ENCODE measurements at places on chromosomes 4 and X.

DNA sequence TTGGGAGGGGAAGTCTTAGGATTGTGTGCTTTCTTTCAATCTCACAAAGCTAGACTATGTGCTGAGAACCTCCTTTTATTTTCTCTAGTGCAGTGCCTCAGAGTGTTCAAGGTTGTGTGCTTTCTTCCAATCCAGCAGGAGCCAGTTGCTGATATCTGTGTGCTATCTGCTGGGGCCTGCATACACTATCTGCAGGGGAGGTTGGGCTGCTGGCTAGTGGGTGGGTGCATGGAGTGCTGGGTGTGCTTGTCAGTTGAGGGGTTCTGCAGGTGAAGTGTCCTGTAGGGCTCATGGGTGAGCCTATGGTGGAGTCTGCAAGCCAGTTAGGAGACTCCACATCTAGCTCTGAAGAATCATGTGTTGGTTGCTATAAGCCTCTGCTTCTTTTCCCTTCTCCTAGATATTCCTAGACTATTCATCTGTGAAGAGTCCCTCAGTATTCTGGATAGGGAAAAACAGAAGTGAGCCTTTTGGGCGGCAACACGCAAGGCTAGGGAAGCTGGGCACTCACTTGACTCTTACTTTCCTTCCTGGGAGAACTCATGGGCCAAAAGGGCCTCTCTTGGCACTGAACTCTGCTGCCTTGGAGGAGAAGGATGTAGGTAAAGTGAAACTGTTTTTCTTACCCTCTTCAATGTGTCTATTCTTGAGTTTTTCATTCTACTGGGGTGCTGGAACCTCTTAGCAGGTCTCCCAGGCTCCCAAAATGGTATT, 8.0 kb upstream of the CISD2 start:
- DNase-seq, result no peak

DNA sequence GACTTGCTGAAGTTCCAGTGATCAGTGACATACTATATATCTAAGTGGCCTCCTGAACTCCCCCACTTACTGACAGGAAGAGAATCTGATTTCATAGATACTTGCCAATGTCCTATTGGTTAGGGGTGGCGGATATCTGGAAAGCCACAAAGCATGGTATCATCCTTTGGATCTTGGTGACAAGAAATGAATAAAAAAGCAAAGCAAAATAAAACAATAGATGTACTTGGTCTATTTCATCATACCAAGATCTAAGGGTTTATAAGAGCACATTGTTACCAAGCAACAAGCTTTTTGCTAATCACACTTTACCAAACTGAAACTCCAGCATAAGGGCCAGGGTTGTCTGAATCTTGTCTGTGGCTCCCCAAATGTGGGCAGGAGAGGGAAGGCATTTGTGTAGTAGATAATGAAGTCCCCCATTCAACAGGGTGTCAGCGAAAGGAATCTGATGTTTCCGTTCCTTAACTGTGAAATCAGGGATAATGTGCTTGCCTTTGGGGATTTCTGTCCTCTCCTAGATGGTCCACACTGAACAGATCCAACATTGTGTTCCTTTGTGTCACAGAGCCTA, 125.0 kb upstream of the SMIM10 start:
- peak; percentile 17 for DNase-seq

DNA sequence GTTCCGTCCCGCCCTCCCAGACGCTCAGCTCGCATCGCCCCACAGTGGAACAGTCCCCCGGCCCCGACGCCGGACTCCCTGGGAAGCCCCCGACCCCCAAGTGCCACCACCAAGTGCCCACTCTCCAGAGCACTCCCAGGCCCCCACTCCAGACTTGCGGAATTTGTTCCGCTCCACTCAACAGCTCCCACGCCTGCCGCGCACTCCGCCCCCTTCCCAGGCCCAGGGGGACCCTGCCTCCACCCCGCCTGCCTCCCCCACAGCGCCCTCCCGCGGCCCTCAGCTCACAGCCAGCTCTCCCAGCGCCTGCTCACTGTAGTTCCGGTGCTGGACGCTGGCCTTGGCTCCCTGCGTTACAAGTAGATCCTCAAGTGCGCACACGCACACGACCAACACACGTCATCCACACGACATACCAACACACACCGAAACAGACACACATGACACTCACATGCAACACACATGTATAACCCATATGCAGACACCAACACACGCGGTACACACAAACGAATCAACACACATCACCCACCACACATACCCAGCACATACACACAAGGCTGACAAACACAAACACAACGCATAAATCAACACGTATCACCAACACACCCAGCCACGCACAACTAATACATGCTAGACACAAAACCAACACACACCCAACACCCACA, 8.0 kb downstream of the MSX1 start:
- DNase-seq, result no peak

DNA sequence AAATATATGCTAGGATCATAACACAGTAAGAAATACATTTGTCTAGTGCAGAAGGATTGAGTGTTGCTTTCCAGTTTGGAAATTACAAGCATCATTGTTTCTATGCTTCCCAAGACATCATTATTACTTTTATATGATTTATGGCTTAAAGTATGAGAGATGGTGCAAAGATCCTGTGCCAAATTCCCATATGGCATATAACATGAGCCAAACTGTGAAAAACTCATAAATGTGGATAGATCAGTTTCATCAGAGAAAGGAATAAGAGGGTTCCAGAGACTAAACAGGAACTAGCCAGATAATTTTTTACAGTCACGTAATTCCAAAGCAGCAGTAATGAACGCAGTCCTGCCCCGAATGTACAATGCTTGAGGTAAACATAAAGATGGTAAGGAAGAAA, 126.3 kb downstream of the PRDM5 start:
- DNase-seq, result no peak

DNA sequence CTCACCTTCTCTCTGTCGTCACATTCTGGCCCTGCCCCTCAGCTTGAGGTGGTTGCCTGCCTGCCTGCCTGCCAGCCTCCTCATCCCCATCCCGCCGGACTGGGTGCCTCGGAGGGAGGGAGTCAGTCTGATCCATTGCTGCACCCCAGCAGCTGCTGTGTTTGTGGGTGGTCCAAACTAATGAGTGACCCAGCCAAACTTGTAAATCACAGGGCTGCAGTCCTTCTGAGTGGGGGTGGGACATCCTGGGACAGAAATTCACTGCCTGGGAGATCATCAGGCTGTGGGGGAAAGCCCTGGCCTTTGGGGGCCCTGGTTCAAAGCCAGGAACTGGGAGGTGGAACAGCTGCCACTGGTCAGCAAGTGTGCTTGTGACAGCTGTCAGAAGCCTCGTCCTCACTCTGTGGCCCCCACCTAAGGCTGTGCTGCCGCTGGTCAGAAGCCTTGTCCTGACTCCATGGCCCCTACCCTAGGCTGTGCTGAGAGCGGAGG, 5.6 kb downstream of the GPR78 start:
- no peak for DNase-seq

- no peak for DNase-seq
These were observed 8.2 kb upstream of the GPR78 start for GRCh38 chr4:8571702-8572685.

GRCh38 chr4:130214268-130214667, 1118.3 kb downstream of the C4orf33 start:
- no peak for DNase-seq

DNA sequence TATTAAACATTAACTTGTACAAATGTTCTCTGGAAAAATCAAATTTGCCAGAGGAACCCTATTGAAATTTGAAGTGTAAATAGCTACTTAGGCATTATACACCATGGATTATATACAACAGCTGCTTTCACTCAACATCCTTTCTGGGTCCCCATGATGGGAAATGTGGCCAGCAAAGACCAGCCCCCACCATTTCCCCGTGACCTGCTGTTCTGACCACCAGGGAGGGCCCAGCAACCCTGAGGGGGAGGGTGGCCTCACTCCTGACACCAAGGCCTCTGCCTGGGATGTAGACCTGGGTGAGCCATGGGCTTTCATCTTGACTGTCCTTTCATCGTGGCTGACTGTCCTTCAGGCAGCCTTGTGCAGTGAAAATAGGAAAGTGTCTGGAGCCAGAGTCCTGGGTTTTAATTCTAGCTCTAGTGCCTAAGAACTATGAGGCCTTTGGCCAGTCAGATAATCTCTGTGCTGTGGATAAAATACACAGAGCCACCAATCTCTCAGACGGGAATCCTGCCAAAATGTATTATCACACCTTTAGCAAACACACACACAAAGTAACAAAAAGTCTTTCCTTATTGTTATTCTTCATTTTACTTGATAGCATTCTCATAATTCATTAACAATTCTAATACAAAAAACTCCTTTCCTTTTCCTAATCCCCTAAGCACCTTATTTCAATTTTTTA, 45.1 kb downstream of the NR3C2 start:
- no peak for DNase-seq

- DNase-seq, result no peak
These were observed 39.6 kb downstream of the PTCHD1 start for GRCh38 chrX:23374291-23374690.

- no peak for DNase-seq
These were observed 5.7 kb upstream of the SEPSECS start for GRCh38 chr4:25165916-25166315.

GRCh38 chrX:36978886-36979285, 29.3 kb upstream of the FAM47C start:
- DNase-seq, result no peak

DNA sequence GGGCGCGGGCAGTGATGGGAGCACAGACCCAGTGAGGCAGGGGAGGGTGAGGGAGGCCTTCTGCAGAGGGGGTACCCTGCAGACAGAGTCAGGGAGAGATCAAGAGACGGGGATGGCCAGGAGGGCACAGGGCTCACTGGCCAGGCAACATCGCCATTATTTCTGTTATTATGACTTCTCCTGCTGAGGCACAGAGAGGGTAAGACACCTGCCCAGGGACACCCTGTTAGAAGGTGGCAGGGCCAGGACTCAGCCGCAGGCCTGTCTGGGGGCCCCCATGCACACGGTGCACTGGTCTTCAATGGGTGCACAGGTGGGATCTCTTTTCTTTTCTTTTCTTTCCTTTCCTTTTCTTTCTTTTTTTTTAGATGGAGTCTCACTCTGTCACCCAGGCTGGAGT, 15.8 kb downstream of the BLOC1S4 start:
- no peak for DNase-seq

- no peak for DNase-seq
These were observed 88.6 kb downstream of the HPRT1 start for GRCh38 chrX:134548257-134549201.

DNA sequence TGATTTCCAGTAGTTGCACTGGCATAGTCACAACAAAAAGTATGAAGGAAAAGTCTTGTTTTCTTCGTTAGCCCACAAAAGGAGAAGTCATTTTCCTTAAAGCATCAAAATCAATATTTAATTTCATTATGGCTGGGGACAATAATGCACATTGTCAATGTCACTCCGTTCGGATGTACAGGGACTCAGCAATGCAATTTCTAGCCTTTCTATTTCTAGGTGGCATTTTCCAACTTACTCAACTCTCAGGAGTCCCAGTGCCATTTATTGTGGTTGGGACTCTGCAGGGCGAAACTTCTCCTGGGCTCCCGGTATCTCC, 99.6 kb downstream of the CEP135 start:
- DNase-seq, result no peak

DNA sequence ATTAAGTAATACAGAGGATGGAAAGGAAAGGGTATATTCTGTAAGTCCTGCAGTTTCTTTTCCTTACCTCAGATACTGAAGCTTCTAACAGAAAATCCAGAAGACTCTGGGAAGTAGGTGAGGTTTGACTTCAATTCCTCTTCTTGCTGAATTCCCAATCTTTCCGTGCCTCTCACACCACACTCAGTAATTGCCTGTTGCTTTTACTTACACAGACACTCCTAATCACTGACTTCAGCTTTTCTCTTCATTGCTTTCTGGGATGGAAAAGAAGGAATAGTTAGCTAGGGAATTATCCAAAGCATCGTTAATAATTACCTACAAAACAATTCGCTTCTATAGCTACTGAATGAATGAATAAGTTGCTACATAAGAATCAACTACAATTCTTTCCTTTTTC, 163.6 kb downstream of the FBXO8 start:
- peak; percentile 14 for DNase-seq

DNA sequence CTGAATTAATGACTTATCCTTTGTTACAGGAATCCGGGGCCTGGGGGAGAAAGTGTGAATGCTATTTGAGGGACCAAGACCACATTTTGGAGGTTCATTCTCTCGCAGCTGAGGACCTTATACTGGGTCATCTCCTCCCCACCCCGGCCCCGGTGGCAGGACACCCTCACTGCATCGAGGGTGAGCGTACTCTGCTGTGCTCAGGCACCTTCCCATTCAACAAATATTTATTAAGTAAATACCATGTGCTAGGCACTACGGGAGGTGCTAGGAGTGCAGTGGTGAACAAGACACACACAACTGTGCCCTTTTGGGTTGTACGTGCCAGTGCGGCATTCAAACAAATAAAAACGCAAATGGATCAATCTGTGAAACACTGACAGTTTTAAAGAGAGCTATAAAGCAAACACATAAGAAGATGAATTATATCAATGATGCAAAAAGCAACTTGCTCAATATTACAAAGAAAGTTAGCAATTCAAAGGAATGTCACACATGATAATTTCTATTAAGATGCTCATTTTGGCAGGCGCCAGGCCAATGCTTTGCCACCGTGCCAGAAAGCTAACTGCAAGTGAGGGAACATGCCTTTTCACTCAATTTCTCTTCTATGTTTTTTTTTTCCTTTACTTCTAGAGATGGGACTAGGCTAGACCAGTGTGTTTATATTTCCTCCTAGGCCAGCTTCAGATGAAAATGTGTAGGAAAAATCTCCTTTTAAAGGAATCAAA, 24.6 kb downstream of the ADGRG2 start:
- no peak for DNase-seq

- DNase-seq, result no peak
These were observed 423.3 kb upstream of the TENM3 start for GRCh38 chr4:181819946-181820345.

DNA sequence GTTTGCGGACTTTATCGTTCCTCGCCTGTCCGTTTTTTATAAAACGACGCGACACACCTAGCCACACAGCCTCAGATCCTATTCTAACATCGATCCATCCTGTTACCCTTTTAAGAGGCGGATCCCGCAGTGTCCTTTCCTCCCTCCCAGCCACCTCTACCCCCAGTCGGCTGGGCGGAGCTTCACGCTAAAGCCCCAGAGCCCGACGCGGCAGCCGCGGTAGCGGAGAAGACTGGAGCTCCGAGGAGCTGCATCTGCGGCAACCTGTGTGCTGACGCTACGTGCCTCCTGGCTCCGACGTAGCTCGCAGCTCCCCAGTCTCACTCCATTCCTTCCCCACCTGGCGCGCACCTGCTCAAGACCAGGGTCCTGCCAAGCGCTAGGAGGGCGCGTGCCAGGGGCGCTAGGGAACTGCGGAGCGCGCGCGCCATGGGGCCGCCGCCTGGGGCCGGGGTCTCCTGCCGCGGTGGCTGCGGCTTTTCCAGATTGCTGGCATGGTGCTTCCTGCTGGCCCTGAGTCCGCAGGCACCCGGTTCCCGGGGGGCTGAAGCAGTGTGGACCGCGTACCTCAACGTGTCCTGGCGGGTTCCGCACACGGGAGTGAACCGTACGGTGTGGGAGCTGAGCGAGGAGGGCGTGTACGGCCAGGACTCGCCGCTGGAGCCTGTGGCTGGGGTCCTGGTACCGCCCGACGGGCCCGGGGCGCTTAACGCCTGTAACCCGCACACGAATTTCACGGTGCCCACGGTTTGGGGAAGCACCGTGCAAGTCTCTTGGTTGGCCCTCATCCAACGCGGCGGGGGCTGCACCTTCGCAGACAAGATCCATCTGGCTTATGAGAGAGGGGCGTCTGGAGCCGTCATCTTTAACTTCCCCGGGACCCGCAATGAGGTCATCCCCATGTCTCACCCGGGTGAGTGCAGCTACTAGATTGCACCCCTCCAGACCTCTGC, at the start of gene RNF128:
Gene RNF128 (plus strand): TSS at position 217 of the 953 bp plus-strand sequence. CDS start 213 bp downstream, at position 430.
- peak; percentile 30 for DNase-seq
